ENCODE measurements at places on chromosomes 11 and 22.

- DNase-seq, result peak; percentile 85
These were observed 20.8 kb downstream of the DGCR6L start for GRCh38 chr22:20298803-20299745.

DNA sequence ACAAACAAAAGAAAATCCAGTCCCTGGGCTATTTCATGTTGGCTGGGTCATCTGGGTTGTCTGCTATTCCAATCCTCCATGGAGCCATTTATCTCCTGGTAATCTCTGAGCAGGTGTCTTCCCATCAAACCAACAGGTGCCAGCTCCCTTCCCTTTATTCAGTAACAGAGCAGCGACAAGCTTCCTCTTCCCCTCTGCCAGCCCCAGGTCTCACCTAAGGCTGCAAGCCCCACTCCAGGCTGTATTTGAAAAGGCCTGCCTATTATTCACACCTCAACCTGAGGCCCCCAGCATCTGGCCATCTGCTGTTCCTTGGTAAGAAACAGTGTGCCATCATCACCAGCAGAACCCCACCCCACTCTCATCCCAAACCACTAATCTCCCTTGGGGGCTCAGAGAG is 436.2 kb downstream of the BUD13 start:
- DNase-seq, result no peak

- DNase-seq, result no peak
These were observed 74.4 kb downstream of the ARHGAP32 start for GRCh38 chr11:129117595-129118350.

- no peak for DNase-seq
These were observed 2.1 kb downstream of the CLDN25 start for GRCh38 chr11:113781682-113782081.

GRCh38 chr11:76825726-76826396 is 34.9 kb upstream of the ACER3 start:
- DNase-seq, result no peak

DNA sequence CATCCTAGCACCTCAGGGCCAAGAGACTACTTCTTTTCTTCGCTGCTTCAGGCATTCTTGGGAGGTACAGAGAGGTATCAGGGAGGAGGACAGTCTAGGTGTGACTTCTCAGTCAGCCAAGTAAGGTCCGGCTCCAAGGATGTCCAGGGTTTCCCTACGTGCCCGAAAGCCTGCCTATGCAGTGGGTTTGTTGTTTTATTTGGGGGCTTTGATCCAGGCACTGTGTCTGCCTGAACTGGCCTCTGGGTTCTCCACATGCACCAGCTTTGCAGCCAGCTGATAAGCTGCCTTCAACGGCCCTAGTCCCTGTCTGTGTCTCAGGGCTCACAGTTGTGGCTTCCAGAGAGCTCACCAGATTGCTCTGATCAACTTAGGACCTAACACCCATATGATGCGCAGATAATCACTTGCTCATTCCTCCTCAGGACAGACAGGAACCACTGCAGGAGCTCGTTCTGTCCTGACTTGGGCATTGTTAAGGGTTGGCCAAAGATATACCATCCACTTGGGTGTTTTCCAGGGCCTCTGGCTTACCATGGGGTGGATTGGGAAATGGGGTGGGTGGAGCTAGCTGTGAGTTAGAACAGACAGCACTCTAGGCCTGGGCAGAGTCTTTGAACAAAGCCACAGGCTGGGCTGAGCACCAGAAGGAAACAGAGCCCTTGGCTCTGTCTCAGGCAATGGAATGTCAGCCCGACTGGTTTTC is 45.5 kb upstream of the CRYBB3 start:
- no peak for DNase-seq

DNA sequence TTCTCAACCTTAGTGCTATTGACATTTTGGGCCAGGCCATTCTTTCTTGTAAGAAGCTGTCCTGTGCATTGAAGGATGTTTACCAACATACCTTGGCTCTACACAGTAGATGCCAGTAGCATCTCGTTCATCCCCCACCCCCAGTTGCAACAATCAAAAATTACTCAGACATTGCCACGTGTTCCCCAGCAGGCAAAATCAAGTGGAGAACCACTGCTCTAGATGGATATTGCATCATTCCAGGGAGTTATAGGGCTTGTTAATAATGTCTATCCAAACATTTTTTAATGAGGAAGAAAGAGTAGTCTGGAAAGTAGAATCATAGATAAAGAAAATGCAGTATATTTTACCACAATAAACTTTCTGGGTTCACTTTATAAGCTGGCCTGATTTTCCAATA is 64.1 kb downstream of the PRMT3 start:
- DNase-seq, result no peak

DNA sequence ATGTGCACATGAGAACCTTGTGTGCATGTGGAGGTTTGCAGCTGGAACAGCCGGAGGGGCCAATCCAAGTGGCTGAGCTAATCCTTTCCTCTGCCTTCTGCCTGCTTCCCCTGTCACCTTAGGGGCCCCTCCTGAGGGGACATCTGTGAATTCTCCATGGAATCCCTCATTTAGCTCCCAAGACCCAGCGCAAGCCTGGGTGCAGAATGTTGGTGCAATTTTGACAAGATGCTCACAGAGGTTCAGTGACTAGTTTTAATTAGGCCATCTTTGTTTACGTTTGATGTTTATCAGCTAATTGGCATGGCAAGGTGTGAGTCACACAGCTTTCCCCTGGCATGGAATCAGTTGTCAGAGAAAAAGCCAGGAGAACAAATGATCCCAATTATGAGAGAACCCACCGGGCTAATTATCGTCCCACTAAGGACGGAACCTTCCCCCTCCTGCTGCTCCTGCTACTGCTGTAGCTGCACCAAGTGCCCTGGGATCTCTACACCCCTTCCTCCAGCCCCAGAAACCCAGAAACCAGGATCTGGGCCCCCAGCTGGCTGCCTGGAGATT is 63.6 kb upstream of the PAX6 start:
- no peak for DNase-seq

DNA sequence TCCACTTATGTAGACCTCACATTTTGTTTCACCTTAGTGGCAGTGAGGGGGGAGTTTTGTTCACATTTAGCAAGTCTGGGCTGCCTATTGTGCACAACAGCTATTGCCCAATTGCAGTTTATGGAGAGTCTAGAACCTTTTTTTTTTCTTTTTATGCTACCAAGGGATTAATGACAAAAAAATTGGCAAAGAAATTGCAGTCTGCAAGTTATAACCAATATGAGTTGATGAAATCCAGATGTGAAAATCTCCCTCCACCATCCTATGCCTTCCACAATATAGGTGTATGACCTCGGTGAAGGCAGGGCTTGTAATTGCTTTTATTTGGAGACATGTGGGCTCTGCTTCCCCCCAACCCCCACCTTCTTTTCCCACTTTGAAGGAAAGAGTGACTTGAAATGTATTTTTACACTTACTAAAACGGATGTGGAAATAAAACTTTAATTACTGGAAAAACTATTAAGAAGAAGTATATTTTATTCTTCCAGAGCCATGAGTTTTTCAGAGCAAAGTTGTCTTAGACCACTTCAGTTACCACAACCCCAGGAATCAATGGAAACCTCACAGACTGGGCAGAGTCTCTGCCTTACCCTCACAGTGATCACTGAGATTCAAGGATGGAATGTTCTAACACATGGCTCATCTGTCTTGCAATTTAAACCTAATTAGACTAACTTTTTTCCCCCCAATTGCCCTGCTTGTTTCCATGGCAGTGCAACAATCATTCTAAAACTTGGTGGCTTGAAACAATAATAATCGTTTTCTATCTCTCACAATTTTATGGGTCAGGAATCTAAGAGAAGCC is 120.8 kb upstream of the SLC5A12 start:
- no peak for DNase-seq

GRCh38 chr22:43820651-43821305 is 8.7 kb upstream of the EFCAB6 start:
- no peak for DNase-seq

- DNase-seq, result no peak
These were observed 407.6 kb downstream of the RAB38 start for GRCh38 chr11:87767615-87768014.

Measured in T-helper 2 cell (primary cell).